ENCODE measurements at places on chromosomes 2 and 18. TPM values are rescaled to one million over a fixed set of nuclear protein-coding genes. Genes with fewer than 3 reads are reported as not detected.

The ARHGAP15 gene
- 8.4 TPM for total RNA-seq

The PROKR1 gene
- not detected for total RNA-seq

The ALLC gene
- total RNA-seq = not detected

The SERPINB10 gene
- total RNA-seq = not detected

The SH3RF3 gene
- total RNA-seq = 8.1 TPM

The C2orf80 gene
- not detected for total RNA-seq

The ANKRD30BL gene
- not detected for total RNA-seq

The SPDYA gene
- not detected for total RNA-seq

The RIF1 gene
- total RNA-seq = 18.8 TPM

The DYSF gene
- total RNA-seq = 45.4 TPM

The ZNF638 gene
- 84.2 TPM for total RNA-seq

The PLB1 gene
- total RNA-seq = 2.2 TPM

The BCL2L11 gene
- total RNA-seq = 21.6 TPM

The SCYGR4 gene
- total RNA-seq = not detected

The SCN2A gene
- total RNA-seq = 0.19 TPM

The RAD51AP2 gene
- total RNA-seq = 0.26 TPM

The PKDCC gene
- 132 TPM for total RNA-seq

The VWA3B gene
- 0.29 TPM for total RNA-seq

The CYS1 gene
- total RNA-seq = 4.9 TPM

The OTOS gene
- total RNA-seq = not detected

The YPEL5 gene
- 59.5 TPM for total RNA-seq

The KHK gene
- total RNA-seq = 3.3 TPM

The NRP2 gene
- 10.0 TPM for total RNA-seq
